ENCODE measurements at places on chromosomes 2 and 18. TPM values are rescaled to one million over a fixed set of nuclear protein-coding genes. Genes with fewer than 3 reads are reported as not detected.

- no peak for DNase-seq
Observed at GRCh38 chr18:21745231-21745630, 4.6 kb downstream of the MIB1 start.

DNA sequence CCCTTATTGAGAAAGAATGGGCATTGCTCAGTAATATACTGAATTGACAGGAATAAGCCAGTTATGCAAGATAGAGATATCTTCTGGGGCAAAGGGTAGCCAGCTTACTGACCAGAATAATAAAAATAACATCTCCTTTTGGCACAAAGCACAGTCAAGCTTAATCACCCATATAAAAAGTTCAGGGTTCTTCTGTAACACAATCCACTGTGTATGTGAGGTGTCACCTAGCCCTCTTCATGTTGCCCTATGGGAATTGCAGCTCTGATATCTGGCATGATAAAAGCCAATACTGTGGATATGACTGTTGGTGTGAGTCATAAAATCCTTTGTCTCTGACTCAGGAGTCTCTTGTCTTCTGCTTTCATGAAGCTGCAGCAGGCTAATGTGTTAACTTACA lies 90.8 kb downstream of the DSEL start:
- DNase-seq: no peak

GRCh38 chr2:207467716-207468347 lies 61.9 kb upstream of the CREB1 start:
- no peak for DNase-seq

- no peak for DNase-seq
Observed at GRCh38 chr2:234821946-234822475, 129.8 kb upstream of the SH3BP4 start.

Gene CCDC74A
- not detected for total RNA-seq

Gene PLEKHH2
- total RNA-seq: 0.37 TPM

Gene TNS1
- 742 TPM for total RNA-seq
